ENCODE measurements at places on chromosomes 11 and 22. TPM values are rescaled to one million over a fixed set of nuclear protein-coding genes. Genes with fewer than 3 reads are reported as not detected.

GRCh38 chr11:125176866-125177265, 12.3 kb downstream of the PKNOX2 start:
- DNase-seq = no peak

Gene TEX54
- not detected for total RNA-seq

Gene CNTF
- total RNA-seq = 3.7 TPM

Gene C11orf16
- total RNA-seq = not detected

- no peak for DNase-seq
Observed at GRCh38 chr11:86288776-86289507, 13.1 kb upstream of the HIKESHI start.

GRCh38 chr11:120909676-120910416, 114.1 kb upstream of the TBCEL start:
- no peak for DNase-seq

- no peak for DNase-seq
Observed at GRCh38 chr11:117225553-117226170, 6.2 kb downstream of the PCSK7 start.

- no peak for DNase-seq
Observed at GRCh38 chr11:120020981-120021380, 116.9 kb downstream of the TRIM29 start.

- no peak for DNase-seq
Observed at GRCh38 chr22:32411402-32411801, 645 bp downstream of the RTCB start.

DNA sequence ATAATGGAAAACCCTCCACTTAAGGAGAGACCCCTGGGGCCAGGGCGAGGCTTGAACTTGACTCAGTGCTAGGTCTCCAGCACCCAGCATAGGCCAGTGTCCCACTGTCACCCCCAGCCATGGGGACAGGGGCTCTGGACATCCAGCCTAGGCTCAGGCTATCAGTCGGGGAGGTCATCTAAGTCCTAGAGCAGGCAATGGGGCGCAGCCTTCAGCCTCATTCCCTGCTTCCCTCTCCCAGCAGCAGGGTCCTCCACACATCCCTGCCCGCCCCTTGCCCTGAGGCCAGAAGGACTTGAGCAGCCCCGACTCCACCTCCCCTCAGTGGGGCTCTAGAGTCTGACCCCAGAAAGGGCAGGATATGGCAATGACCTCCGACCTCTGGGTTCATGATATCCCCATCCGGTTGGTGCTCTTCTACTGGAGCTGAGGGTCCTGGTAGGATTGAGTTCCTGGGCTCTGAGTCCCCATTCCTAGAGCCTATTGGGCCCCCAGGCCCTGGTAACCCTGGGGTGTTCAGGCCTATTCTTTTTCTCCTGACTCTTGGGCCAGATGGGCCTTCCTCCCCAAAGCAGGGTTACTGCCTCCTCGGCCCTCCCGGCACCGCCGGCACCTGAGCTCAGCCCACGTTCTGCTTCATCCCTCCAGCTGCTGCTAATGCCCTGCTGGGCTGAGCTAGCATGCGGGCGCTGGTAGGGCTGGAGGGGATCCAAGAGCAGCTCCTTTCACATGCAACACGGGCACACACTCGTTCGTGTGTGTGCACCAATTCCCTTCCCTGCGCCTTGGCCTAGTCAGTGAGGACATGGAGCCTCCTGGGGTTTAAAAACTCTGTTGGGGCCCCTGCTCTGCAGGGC, 4.4 kb downstream of the CST6 start:
- no peak for DNase-seq

Gene OR5D13
- total RNA-seq = not detected

DNA sequence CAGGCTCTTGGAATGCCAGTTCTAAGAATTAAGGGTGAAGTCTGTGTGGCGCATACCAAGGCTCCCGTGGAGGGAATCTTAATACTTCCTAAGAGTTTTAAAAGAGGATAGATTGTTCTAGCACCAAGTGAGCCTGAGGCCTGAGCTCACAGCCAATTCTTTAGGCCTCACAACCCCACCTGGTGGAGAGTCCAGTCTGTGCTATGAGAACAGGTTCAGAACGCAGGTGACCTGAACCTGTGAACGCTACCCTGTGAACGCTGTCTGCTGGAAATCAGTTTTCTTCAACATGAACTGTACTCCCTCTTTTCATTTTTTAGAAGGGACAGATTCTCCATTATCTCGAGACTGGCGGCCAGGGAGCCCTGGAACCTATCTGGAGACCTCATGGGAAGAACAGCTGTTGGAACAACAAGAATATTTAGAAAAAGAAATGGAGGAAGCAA, 43.2 kb upstream of the DLAT start:
- DNase-seq = peak; percentile 73

DNA sequence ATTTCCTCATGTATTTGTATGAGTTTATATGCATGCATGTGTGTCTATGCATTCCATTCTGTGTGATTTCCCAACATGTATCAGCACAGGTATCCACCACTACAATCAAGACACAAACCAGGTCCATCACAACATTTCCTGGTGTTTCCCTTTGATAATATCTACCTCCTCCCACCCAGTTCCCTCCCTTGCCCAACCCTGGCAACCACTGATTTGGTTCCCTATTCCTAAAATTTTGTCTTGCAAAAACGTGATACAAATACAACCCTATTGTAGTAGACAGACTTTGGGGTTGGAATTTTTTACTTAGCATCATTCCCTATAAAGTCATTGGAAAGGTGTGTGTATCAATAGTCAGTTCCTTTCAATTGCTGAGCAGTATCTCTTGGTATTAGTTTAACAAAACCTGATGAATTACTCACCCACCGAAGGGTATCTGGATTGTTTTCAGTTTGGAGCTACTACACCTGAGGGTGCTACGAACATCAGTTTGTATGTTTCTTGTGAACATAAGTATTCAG, 51.8 kb upstream of the IGLL5 start:
- DNase-seq = no peak

Gene KIAA1671
- total RNA-seq = 9.5 TPM

GRCh38 chr11:7638710-7639642, 34.3 kb downstream of the CYB5R2 start:
- no peak for DNase-seq

GRCh38 chr22:50082961-50083461, 2.2 kb downstream of the MLC1 start:
- no peak for DNase-seq

DNA sequence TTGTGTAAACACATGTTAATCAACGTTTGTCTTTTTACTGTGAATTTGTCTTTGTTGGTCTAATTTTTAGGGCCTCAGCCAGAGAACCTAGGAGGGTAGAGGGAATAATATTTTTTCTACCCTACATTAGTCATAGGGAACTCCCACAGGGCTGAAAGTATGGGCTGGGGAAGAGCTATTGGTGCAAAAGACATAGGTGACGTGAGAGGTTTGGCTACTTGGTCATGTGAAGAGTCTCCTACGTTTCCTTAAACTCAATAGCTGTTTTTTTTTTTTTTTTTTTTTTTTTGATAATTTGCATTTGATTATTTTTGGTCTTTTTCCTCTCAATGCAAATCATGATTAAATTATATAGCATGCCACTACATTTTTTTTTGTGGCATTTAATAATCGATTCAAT, 15.9 kb upstream of the MMP7 start:
- no peak for DNase-seq

GRCh38 chr22:46547883-46548244, 10.4 kb upstream of the CELSR1 start:
- no peak for DNase-seq

DNA sequence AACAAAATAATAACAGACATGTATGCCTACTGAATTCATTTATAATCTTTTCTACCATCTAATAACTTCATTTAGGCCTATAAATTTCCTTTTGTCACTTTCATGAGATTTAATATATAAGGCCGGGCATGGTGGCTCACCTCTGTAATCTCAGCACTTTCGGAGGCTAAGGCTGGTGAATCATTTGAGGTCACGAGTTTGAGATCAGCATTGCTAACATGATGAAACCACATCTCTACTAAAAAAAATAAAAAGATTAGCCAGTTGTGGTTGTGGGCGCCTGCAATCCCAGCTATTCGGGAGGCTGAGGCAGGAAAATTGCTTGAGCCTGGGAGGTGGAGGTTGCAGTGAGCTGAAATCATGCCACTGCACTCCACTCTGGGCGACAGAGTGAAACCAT, 14.2 kb upstream of the NTM start:
- no peak for DNase-seq

Gene HOATZ
- total RNA-seq = not detected

Gene MPZL3
- total RNA-seq = 1.5 TPM

DNA sequence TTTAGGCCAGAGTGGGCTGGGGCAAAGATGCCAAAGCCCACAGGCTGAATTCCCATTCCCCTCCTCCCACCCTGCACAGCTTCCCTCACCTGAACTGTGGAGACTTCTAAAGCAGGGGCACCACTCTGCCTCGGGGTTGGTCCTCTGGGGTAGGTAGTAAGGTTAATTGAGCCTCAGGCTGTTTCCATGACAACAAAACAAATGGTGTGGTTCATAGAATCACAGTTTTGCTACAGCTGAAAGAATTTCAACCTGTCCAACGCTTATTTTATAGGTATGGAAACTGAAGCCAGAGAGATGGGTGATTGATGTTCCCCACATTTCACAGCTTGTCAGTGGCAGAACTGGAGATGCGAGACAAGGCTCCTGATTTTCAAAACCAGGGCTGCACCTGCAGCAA, 109.5 kb downstream of the SNX19 start:
- DNase-seq = no peak

- no peak for DNase-seq
Observed at GRCh38 chr11:72719551-72719950, 32.7 kb downstream of the ARAP1 start.

DNA sequence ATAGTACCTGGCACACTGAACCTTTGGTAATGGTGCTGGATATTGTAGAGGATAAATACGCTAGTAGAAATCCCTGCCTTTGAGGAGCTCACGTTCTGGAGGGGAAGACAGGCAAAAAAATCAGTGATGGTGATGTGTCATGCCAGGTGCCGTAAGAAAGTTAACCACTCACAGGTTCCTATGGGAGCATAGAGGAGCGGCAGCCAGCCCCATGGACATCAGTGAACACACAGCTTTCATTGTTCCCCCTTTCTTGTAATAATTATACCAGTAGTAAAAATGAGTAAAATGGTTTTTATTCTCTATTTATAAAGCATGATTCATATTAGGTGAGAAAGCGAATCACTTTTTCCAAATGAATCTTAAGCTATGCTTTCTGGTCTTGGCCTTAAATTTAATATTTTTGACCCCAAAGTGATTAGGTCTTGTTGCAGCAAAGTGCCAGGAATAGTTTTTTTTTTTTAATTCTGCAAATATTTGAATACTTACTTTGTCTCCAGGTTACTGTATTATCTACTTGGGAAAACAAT, 57.9 kb downstream of the UVRAG start:
- no peak for DNase-seq

Gene CSRP3
- total RNA-seq = 0.27 TPM

Gene OOSP4A
- total RNA-seq = not detected
